Effector memory CD4-positive, alpha-beta T cell (primary cell): ENCODE measurements at places on chromosomes 5 and 9.

DNA sequence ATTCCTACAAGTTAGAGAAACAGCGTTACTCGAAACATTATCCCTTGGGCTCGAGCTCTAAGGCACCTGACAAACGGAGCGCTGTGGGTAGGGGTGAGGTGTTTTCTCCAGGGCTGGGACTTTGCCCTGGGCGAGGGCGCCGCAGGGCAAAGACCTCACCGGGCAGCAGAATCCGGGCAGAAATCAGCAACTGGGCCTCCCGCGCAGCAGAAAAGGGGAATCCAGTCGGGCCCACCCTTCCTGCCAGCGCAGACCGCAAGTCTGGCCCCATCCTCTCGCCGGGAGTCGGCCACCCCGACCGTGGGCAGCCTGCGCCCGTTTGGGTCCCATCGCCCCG lies 430 bp upstream of the MSH3 start:
- DNase-seq: no peak

DNA sequence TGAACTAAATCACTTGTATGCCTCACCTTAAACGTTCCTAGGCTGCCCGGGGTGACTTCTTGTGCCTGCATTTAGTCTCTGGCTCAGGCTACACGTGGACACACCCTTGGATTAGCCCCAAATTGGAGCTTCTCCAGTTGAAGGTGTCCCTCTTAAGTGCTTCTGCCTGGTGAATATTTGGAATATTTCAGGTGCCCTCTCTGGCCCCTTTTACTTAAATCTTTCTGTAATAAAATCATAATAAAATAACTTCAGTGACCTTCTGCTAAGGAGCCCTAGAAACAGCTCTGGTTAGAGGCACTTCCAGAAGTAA lies 74.3 kb upstream of the KLF9 start:
- no peak for DNase-seq

- no peak for DNase-seq
Observed at GRCh38 chr9:128627127-128627715, 29.4 kb downstream of the DYNC2I2 start.

DNA sequence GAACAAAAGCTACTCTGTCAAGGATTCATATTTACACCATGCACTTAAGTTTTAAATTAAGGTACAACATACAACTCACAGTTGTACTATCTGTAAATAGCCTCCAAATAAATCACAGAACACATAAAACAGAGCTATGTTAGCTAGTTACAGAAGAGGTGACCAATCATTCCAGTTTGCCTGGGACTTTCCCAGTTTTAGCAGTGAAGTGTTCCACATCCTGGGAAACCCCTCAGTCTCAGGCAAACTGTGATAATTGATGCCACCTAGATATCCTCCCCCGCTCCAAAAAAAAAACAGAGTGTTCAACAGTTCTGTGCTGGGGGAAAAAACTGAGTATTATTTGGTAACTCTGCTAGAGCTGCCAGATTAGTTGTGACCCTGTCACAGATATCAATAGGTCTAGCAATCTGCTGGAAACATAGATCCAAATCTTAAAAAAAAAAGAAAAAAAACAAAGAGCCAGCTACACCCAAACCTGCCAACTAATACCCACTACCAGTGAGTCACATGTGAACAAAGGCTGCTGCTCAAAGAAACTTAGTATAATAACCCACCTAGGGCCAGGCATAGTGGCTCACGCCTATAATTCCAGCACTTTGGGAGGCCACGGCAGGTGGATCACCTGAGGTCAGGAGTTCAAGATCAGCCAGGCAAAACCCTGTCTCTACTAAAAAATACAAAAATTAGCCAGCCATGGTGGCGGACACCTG lies 5.7 kb downstream of the TBCA start:
- no peak for DNase-seq

GRCh38 chr5:140986117-140986521 lies 19.8 kb downstream of the PCDHAC2 start:
- DNase-seq: no peak

- no peak for DNase-seq
Observed at GRCh38 chr5:154498994-154499393, 21.0 kb upstream of the HAND1 start.

- DNase-seq: no peak
Observed at GRCh38 chr5:134022333-134022732, 17.6 kb upstream of the VDAC1 start.

- DNase-seq: no peak
Observed at GRCh38 chr9:131963072-131964030, 116.3 kb downstream of the MED27 start.

DNA sequence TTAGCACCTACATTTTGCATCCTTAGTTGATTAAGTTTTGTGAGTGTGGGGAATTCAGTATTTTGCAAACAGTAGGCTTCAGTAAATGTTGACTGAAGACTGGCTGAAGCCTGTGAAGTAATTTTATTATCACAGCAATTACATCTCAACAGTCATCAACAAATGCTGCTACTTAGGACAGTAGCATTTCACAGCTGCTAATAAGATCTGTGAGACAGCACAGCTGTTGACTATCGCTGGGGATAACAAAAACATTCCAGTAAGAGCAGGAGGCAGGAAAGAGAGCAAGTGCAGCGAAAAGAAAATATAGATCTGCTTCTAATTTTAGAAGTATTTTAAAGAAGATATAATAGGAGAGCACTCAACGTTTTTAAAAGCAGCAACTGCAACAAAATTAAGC lies 117.3 kb upstream of the FGF10 start:
- no peak for DNase-seq

- DNase-seq: no peak
Observed at GRCh38 chr5:91928754-91929521, 545.8 kb upstream of the ARRDC3 start.

DNA sequence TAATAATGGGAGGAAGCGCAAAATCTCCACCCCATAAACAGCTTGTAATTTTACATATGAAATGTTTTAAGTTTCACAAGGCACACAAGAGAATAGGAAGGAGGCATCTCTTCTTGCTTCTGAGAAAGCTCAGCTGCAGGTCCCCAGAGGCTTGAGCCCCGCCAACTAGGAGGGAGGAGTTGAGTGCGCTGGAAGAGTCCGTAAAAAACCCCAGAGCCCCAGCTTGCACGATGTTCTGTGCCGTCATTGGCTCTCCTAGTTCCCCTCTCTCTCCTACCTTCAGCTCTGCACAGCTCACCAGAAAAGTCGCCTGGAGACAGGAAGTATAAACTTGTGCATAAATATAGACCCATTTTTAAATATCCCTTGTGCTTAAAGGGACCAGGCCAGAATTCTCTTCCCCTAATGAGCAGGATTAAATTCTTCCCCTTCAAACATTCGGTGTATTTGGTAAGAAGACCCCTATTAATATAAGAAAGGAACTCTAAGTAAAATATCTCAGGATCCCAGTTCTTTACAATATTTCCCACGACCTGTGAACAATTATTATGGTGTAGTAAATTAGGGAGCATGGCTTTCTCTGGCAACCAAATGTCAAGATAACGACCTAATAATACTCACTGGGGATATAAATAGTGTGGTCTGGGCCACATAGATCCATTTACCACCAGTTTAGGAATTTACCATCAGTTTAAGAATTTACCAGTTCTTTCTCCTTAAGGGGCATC lies 13.7 kb downstream of the GLRX start:
- peak; percentile 59 for DNase-seq

DNA sequence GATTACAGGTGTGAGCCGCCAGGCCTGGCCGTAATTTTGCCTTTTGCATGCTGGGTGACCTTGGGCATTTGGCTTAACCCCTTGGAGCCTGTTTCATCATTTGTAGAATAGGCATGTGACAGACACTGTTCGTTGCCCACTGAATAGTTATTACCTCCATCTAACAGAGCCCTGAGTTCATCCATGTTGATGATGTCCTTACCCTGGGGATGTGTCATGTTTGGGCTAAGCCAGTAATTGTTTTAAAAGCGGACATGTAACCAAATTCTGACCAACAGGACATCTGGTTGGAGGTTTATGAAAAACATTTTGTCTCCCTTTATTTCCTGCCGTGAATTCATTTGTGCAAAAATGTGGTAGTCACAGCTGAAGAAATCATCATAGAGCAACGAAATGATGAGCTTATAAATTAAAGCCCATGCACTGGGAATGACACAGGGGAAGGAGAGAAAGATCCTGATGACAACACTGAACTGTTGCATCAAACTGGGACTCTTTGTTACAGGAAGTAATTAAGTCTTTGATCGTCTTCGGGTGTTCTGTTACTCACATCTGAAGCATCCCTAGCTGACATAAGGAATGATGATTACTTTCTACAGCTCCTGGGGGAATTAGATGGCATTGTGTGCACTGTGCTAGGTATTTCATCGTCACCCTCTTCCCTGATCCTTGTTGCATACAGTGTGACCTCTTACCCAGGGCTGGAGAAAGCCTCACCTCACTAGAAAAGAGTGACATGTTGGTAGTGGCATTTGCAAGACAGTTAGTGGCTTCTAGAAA lies 117.8 kb downstream of the FGF18 start:
- DNase-seq: no peak

GRCh38 chr9:24398466-24398865 lies 147.2 kb downstream of the IZUMO3 start:
- DNase-seq: no peak

DNA sequence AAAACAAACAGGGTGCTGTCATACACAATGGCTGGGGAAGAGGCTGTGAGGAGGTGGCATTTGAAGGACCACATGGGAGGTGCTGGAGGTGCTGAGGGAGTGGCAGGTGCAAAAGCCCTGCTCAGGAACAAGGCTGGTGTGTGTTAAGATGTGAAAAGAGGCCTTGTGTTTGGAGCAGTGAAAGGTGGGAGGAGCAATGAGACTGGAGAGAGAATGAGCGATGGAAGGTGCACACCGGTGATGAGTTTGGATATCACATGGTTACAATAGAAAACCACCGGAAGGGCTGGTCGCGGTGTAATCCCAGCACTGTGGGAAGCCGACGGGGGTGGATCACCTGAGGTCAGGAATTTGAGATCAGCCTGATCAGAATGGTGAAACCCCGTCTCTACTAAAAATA lies 9.2 kb upstream of the FIBCD1 start:
- no peak for DNase-seq

GRCh38 chr5:56346044-56346710 lies 113.0 kb upstream of the ANKRD55 start:
- DNase-seq: no peak

DNA sequence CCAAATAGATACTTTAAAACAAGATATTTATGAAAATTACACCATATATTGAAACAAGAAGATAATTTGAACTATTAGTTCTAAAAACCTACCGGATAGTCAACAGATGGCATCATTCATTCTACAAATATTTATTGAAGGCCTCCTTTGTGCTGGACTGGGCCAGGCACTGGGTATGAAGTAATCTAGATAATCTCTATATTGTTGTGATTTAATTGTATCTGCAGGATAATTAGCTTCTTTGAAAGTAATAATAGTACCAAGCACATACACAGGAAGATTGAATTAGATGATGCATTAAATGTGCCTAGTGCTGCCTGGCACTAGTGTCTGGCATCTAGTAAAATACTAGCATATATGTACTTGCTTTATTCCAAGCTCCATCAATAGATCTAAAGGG lies 735.2 kb upstream of the DMAC1 start:
- no peak for DNase-seq

DNA sequence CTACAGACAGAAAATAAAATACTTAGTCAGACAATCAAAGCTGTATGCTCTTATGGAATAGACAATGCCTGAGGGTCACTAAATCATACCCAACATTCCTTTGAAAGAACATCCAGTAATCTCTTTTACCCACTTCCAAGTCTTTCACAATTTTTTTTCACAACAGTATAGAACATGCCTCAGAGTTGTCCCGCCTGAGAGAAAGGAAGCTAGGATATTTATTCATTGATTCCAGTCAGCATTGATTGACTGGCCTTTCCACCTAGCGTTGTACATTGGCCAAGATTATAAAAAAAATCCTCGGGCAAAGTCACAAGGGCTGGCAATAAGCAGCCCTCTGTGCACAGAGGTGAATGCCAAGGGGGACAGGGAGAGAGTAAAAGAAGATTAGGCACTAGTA lies 318.1 kb upstream of the PIK3R1 start:
- DNase-seq: no peak

- DNase-seq: no peak
Observed at GRCh38 chr5:139167063-139167462, 31.1 kb downstream of the SIL1 start.

DNA sequence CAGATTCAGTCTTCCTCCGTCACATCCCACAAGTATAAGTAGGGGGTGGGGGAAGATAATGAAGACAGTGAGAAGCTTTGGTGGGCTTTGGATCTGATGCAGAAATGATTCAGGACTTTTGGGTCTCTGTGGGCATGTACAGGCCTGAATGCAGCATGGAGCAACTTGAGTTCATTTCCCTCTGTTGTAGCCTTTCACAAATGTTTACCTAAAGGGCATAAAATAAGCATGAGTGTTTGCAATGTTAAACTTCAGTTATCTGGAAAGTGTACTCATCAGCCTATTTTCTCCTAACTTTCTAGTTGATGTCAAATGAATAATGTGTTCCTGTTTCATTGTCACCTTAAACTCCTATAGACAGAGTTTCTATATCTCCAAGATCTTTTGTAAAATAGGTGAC lies 39.3 kb downstream of the GARNL3 start:
- no peak for DNase-seq

DNA sequence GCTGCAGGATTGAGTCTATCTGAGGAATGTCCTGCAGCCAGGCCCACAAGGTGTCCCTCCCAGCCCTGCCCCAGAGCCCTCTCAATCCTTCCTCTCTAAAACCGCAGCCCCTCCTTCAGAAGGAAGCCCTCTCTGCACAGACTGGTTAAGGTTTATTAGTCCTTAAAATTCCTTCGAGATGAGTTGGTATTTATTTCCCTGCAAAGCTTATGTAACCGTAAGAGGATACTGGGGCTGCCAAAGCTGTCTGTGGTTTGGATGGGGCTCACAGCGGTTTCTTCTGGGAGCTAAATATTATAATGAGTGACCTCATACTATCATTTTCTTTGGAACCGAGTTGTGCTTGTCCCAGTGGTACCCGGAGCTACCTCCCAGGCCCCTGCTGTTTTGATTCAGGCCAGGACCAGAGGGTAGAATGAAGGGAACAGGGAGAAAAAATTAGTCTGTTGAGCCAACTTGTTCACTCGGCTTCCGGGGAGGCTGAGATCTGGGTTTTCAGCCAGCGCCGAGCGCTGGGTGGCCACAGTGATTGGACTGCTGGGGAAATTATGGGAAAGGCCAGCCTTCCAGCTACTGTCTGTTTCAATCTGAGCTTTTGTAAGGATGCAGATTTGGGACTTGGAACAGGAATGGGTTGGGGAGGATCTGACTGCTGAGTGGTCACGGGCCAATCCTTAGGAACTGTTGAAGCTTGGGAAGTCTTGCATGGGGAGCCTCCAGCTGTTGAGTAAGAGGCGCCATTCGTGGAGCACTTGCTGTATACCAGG lies 107.5 kb downstream of the NDFIP1 start:
- no peak for DNase-seq

DNA sequence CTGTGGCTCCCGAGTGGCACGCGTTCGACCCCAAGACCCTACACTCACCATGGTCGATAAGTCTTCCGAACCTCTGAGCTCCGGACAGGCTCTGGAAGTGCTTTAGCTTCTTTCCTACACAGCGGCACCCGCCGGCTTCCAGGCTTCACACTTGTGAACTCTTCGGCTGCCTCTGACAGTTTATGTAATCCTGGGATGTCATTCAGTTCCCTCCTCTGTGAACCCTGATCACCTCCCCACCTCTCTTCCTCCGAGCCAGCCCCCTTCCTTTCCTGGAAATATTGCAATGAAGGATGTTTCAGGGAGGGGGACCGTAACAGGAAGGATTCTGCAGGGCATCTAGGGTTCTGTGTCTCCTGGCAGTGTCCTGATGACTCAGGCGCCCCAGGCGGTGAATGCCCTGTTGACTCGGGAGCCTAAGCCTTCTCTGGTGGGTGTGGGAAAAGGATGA lies at the start of gene CD14:
TSS of gene CD14 (minus strand) at position 155 of the 451 bp plus-strand sequence. CDS start at position 51, 104 bp downstream.
- no peak for DNase-seq

- DNase-seq: peak; percentile 87
Observed at GRCh38 chr9:137590469-137591383, at the start of gene ZMYND19. TSS of gene ZMYND19 (minus strand) at chr9:137590512. CDS start at chr9:137590263, 249 bp downstream.

- DNase-seq: no peak
Observed at GRCh38 chr9:29830821-29831220, 2257.5 kb upstream of the C9orf72 start.
